ENCODE measurements at places on chromosomes 4 and X. TPM values are rescaled to one million over a fixed set of nuclear protein-coding genes. Genes with fewer than 3 reads are reported as not detected.

FOXR2 gene
- not detected for total RNA-seq

SPANXN4 gene
- total RNA-seq, result not detected

NUP62CL gene
- total RNA-seq, result not detected

RHOXF2B gene
- total RNA-seq, result not detected

ASMT gene
- total RNA-seq, result not detected

TENM3 gene
- total RNA-seq, result 40.3 TPM

GRCh38 chr4:44186850-44187246, 261.8 kb downstream of the KCTD8 start:
- DNase-seq, result no peak

GRCh38 chr4:128596115-128596514, 213.4 kb upstream of the JADE1 start:
- DNase-seq, result no peak

GRCh38 chrX:139113708-139114107, 402.2 kb upstream of the FGF13 start:
- DNase-seq, result no peak

DNA sequence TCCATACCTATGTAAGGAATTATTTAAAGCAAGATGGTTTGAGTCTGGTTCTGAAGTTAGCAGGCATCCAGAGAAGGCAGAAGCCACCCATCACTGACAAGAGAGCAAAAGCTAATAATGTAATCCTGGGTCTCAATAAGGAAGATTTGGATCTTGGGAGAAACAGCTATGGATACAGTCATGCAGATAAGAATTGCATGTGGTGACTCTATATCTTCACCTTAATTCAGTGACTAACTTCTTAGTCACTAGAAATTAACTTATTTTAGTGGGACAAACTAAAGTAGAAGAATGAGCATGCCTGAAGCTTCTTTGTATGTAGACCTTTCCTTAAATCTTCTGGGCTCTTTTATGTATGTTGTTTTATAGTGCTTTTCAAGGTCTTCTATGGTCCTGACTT, 66.6 kb downstream of the ATP10D start:
- no peak for DNase-seq

- DNase-seq, result no peak
These were observed 93.0 kb downstream of the SMARCA5 start for GRCh38 chr4:143606480-143606879.

DNA sequence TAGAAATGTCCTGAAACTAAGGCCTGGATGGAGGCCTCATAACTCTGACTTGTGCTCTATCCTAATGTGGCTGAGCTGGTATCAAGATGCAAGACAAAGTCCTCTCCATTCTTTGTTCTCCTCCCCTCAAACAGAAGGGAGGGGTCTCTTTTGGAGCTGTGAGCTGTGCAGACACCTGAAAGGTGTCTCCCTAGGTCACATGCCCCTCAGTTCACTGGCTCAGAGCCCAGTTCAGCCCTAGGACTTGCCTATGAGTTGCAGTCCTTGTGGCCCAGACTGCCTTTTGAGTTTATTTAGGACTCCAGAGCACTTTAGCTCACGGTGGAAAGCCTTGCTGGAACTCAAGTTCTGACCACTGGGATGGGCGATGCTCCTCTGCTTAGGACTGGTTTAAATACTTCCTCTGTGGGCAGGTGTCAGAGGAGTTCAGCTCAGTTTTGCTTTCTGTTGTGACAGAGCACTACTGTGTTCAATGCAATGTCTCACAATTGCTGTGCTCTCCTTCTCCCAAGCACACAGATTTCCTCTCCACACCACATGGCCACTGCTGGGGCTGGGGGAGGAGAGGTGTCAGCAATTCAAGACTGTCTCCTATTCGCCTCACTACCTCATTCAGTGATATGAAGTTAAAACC, 84.8 kb upstream of the ZNF827 start:
- DNase-seq, result no peak

DNA sequence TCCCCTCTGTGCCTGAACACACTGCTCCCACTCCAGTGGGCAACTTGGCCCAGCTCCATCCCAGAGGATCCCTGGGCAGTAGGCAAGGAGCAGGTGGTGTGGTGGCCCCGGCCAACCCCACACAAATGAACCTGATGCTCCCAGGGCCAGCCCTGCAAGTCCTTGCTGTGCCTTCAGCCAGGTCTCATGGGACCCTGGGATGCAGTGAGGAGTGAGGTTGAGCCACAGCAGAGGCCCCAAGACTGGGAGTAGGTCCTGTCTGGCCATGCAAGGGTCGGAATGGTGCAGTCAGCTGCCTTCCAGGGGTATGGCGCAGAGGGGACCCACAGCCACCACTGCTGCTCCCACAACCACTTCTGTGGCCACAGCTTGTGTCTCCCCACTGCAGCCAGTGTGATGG, 234.5 kb upstream of the DKK2 start:
- DNase-seq, result no peak

- DNase-seq, result no peak
These were observed 156.5 kb upstream of the ARHGAP24 start for GRCh38 chr4:85318415-85318814.

- DNase-seq, result no peak
These were observed 130.5 kb downstream of the ANK2 start for GRCh38 chr4:113179996-113180395.

GRCh38 chr4:76546759-76547742, 112.0 kb downstream of the SHROOM3 start:
- peak; percentile 51 for DNase-seq

GRCh38 chr4:170884969-170885570, 795.3 kb upstream of the AADAT start:
- no peak for DNase-seq

DNA sequence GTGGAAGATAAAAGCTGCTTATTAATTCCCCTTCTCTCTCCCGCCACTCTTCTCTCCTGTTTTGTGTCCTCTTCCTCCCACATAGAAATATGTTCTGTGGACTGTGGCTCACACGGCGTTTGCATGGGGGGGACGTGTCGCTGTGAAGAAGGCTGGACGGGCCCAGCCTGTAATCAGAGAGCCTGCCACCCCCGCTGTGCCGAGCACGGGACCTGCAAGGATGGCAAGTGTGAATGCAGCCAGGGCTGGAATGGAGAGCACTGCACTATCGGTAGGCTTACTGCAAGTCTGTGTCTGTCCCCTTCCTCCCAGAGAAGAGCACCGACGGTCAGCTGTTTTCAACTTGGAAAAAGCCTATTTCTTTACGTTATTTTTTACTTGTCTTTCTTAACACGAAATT, 229.1 kb downstream of the DCTD start:
- DNase-seq, result no peak

- DNase-seq, result no peak
These were observed 243.7 kb upstream of the DIAPH2 start for GRCh38 chrX:96440941-96441340.

DNA sequence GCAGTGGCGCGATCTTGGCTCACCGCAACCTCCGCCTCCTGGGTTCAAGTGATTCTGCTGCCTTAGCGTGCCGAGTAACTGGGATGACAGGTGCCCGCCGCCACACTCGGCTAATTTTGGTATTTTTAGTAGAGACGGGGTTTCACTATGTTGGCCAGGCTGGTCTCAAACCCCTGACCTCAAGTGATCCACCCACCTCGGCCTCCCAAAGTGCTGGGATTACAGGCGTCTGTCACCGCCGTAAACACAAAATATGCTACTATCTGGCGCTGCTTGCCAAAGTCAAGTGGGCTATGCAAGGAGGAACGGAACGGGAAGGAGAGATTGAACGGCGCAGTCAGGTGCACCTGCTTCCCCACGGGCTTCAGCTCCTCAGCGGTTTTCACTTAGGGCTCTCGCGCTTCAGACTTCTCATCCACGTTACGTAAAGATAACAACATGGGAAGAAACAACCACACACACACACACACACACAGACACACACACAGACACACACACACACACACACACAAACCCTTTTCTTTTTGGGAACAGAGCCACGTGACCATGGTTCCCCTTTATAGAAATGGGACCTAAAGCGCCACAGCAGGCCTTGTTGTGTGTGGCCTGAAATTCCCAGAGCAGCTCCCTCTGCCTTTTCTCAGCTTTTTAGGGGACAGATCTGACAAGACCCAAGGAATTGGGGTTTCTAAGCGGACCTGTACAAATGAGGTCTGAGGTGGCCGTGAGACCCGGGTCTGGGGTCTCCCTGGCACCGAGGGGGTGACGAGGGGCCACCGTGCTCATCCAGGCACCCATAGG, 1.5 kb downstream of the P2RY8 start:
- DNase-seq, result no peak

GRCh38 chr4:5999830-6000365, 18.3 kb downstream of the C4orf50 start:
- no peak for DNase-seq

GRCh38 chr4:74770226-74770910, 24.0 kb downstream of the BTC start:
- DNase-seq, result no peak
